Activated CD8-positive, alpha-beta T cell treated with anti-CD3 and anti-CD28 coated beads for 36 hours (primary cell): ENCODE measurements at places on chromosomes 3 and 15. TPM values are rescaled to one million over a fixed set of nuclear protein-coding genes. Genes with fewer than 3 reads are reported as not detected.

DNA sequence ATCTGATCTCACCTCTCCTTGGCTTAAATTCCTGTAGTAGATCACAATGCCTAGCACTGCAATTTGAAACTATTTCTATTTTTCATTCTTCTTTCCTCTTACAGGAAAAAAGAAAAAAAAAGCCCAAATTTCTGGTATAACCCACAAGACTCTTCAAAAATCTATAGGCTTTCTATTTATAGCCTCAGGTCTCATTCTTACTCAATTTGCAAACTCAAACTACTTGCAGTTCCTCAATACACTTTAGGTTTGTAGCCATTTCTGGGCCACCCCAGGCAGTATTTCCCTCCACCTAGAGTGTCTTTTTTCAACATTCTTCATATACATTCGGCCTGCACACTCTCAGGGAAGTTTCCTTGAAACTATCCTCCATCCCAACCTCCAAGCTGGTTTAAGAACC is 169.0 kb downstream of the TBC1D5 start:
- no peaks in the 10 kb centered on the region for H3K27me3 ChIP-seq
- H3K4me1 ChIP-seq = peaks cover 7% of the 10 kb centered on the region
- H3K4me3 ChIP-seq = no peak overlapping the region
- no peak for DNase-seq
- H3K27ac ChIP-seq = no peak overlapping the region
- H3K36me3 ChIP-seq = peaks cover 7% of the 10 kb centered on the region

DNA sequence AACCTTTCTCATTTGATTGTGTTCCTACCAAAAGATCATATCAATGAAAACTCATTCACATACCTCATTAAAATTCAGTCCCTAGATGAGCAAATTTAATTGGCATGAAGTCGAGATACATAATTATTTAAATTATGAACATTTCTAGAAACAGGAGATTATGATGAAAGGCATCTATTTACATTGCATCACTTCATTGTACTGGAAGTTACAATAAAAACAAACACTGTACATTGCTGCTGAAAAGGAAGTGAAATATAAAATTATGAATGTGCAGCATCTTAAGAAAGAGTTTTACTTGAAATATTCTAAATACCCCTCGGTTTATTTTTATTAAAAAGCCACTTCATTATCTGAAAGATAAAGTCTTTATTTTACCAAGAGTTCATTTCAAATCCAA is 163.4 kb upstream of the ZNF385D start:
- H3K4me3 ChIP-seq = no peak overlapping the region
- no peaks in the 10 kb centered on the region for H3K4me1 ChIP-seq
- H3K27me3 ChIP-seq = no peaks in the 10 kb centered on the region
- no peak for DNase-seq

GRCh38 chr3:139226731-139227130 is 117.1 kb upstream of the MRPS22 start:
- no peak for DNase-seq
- H3K4me3 ChIP-seq = no peak overlapping the region
- no peaks in the 10 kb centered on the region for H3K36me3 ChIP-seq
- H3K27ac ChIP-seq = no peak overlapping the region

Gene FES
- 4.6 TPM for total RNA-seq

DNA sequence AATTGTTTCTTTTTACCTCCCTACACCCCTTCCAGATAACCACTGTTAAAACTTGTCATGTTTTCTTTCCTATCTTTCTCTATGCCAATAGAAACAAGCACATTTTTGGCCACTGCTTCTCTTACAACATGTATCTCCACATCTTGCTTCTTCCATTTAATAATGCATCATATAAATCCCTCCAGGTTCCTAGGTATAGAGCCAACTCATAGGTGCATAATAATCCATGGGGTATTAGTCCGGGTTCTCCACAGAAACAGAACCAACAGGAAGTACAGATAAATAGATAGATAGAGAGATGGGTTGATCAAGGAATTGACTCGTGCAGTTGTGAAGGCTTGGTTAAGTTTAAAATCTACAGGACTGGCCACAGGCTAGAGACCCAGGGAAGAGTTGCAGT is 41.5 kb upstream of the PSMD6 start:
- H3K4me1 ChIP-seq = no peaks in the 10 kb centered on the region
- H3K4me3 ChIP-seq = no peak overlapping the region
- H3K36me3 ChIP-seq = no peaks in the 10 kb centered on the region
- H3K27ac ChIP-seq = no peak overlapping the region
- no peak for DNase-seq

Gene PPP2R3A
- total RNA-seq = 0.16 TPM

GRCh38 chr3:122679085-122679881 is 1.4 kb upstream of the PARP14 start:
- peak overlapping the region; percentile 97 for H3K4me3 ChIP-seq
- peak; percentile 93 for DNase-seq
- peaks cover 50% of the 10 kb centered on the region for H3K4me1 ChIP-seq
- H3K36me3 ChIP-seq = peaks cover 12% of the 10 kb centered on the region

DNA sequence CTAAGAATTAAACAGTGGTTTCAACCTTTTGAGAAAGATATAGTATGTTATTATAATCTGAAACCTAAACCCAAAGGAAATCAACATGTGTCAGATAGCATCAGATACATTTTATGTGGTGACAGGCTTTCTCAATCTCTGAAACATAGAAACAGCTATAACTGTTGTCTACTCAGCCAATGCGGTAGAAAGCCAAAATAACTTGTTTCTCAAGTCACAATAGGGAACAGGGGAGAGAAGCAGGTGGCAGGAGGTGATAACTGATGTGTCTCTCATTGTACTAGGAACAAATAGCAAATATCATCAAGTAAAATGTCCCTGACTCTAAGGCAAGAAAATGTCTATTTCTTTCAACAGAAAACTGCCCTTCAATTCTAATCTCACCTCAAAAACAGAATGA is 38.6 kb downstream of the DENND6A start:
- no peak overlapping the region for H3K27ac ChIP-seq
- no peak for DNase-seq
- H3K4me3 ChIP-seq = no peak overlapping the region
- H3K36me3 ChIP-seq = peaks cover 28% of the 10 kb centered on the region

DNA sequence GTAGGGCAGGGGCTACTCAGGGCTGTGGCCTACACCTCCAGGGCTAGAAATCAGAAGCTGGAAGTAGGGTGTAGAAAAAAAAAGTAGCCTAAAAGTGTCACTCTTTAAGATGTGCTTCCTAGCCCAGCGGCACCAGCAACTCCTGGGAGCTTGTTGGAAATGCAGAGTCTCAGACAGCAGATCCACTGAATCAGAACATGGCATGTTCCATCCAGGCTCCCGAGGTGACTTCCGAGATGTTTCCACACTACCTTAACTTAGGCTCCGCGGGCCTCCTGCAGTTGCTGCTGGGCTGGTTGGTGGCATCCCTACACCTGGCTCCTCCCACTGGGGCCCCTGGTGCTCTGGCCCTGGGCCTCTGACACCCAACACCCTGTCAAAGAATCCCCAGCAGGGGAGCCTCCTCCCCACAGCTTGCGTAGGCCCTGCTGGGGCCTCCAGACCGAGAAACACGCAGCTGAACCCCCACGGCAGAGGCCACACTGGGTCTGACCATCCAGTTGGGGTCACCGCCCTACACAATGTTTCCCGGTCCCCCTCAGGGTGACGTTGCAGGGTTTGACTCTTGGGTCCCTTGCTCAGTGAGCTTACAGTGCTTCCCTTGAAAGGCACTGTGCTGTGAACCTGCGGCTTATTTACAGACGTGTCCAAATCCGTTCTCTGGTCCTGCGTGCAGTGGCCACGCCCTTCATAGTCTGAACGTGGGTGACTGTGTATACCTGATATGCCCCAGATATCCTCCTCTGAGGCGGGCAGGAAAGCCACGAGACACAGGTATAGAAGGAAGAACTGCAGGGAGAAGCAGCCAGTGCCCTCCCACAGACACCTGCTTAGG is 46.5 kb downstream of the FAM174B start:
- no peak overlapping the region for H3K27ac ChIP-seq
- no peaks in the 10 kb centered on the region for H3K36me3 ChIP-seq
- H3K4me3 ChIP-seq = no peak overlapping the region

DNA sequence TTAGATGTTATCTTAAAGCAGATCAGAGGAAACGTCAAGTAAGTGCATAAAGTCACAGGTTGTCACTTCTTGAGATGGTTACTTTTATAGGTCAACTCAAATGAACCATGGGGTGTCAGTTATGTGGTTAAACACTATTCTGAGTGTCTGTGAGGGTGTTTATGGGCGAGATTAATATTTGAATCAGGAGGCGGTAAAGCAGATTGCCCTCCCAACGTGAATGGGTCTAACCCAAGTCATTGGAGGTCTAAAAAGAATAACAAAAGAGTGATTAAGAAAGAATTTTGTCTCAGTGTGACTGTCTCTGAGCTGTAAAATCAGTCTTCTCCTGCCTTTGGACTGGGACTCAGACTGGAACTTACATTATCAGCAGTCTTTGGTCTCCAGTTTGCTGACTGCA is 977.5 kb downstream of the NAALADL2 start:
- no peak overlapping the region for H3K4me3 ChIP-seq
- no peak overlapping the region for H3K27ac ChIP-seq
- no peak for DNase-seq
- no peaks in the 10 kb centered on the region for H3K36me3 ChIP-seq
- no peaks in the 10 kb centered on the region for H3K4me1 ChIP-seq

Gene GOLGA8Q
- total RNA-seq = not detected

DNA sequence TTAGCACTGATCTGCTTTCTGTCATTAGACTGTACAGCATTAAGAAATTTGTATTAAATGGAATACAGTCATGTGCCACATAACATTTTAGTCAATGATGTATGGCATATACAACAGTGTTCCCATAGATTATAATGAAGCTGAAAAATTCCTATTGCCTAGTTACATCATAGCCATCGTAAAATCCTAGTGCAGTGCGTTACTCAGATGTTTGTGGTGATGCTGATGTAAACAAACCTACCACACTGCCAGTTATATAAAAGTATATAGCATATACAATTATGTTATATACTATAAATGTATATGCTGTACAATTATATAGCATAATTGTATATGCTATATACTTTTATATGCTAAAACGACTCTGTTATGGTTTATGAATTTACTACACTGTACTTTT is 41.7 kb downstream of the APH1B start:
- H3K4me1 ChIP-seq = no peaks in the 10 kb centered on the region
- no peak for DNase-seq
- no peak overlapping the region for H3K4me3 ChIP-seq
- no peak overlapping the region for H3K27ac ChIP-seq

Gene KY
- total RNA-seq = not detected

GRCh38 chr3:35857004-35857403 is 217.7 kb downstream of the ARPP21 start:
- H3K27me3 ChIP-seq = peaks cover 3% of the 10 kb centered on the region
- no peak for DNase-seq
- H3K4me3 ChIP-seq = no peak overlapping the region
- no peaks in the 10 kb centered on the region for H3K4me1 ChIP-seq
- H3K27ac ChIP-seq = no peak overlapping the region

Gene PPIB
- total RNA-seq = 223 TPM

- no peak for DNase-seq
- peaks cover 40% of the 10 kb centered on the region for H3K27me3 ChIP-seq
- no peaks in the 10 kb centered on the region for H3K4me1 ChIP-seq
- no peaks in the 10 kb centered on the region for H3K36me3 ChIP-seq
These were observed 8.6 kb upstream of the TNFAIP8L3 start for GRCh38 chr15:51103330-51103729.

GRCh38 chr3:72810659-72811434 is 37.4 kb downstream of the SHQ1 start:
- DNase-seq = no peak
- H3K27ac ChIP-seq = no peak overlapping the region
- H3K4me1 ChIP-seq = peaks cover 9% of the 10 kb centered on the region

DNA sequence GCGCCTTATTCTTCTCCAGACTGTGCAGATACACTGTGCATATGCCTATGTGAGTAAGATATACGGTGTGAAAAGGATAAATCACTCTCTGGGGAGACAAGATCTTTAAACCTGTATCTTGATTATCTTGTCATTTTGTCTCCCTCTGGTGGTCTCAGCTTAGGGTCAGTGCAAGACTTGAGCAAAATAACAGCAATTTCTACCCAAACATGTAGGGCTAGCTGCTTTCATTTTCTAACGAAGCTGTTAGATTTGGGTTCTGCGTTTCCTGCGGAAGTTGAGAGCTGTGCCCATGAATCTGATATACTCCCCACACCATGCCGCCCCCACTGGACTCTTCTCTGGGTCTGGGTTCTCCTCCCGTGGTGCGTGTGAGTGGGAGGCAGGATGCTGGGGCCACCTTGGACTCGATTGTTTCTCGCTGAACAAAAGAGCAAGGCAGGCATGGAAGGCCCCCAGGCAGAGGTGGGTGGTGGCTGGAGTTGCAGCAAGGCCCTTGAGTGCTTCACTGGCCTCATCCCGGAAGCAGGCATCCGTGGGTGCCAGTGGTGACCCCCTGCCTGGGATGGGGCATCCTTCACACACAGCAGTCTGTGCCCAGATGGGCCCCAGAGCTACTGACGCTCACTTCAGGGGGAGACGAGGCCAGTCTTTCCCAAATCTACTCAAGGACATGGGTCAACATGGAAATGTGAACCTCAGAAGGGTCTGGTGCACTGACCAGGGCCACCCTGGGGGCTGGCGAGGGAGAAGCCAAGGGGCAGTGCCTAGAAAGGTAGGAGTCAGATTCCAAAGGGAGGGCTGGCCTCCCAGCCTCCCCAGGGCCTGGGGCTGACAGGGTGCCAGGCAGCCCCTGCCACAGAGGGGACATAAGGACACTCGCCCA is 179.6 kb downstream of the NSMCE3 start:
- H3K4me1 ChIP-seq = peaks cover 28% of the 10 kb centered on the region
- H3K27ac ChIP-seq = peak overlapping the region; percentile 71
- peak overlapping the region; percentile 34 for H3K4me3 ChIP-seq
- DNase-seq = peak; percentile 75
- peaks cover 4% of the 10 kb centered on the region for H3K36me3 ChIP-seq
- H3K27me3 ChIP-seq = no peaks in the 10 kb centered on the region

Gene ARPIN
- total RNA-seq = not detected

GRCh38 chr3:11195201-11195600 is 40.9 kb downstream of the HRH1 start:
- no peaks in the 10 kb centered on the region for H3K27me3 ChIP-seq
- H3K4me1 ChIP-seq = peaks cover 19% of the 10 kb centered on the region
- H3K27ac ChIP-seq = peak overlapping the region; percentile 84
- H3K4me3 ChIP-seq = peak overlapping the region; percentile 55
- DNase-seq = peak; percentile 13
- H3K36me3 ChIP-seq = no peaks in the 10 kb centered on the region
